ENCODE measurements at places on chromosomes 6 and 20.

DNA sequence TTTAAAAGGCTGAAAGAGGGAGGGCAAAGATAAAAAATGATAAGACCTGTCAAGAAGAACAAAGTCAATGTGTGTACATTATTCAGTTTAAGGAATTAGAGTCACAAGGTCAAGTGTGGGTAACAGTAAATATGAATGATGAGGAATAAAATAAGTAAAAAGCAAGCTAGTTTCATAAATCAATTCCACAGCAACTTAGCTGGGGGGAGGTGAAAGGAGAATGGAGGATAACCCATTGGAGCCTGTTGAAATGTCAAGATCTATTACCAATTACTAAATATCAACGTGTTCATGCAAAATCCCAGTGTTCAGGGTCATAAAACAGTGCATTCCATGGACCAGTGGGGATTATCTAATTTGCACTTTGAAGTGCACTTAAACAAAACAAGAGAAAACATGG, 242.9 kb downstream of the TBX18 start:
- DNase-seq = no peak

DNA sequence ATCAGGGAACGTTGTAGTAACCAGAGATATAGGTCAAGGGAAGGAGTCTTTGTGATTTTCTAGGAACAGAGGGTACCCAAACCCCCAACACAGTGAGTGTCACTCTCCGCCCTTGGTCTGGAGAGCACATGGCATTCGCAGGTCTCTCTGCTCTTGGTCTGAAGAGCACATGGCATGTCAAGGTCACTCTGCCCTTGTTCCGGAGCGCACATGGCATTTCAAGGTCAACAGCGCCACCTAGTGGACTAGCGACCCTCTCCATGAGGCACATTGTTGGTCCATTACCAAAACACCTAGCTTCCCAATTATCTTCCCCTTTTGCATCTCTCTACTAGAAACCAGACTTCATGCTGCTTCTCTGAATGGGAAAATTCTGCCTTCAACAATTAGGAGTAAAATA, 260.0 kb downstream of the C6orf118 start:
- peak; percentile 41 for DNase-seq

DNA sequence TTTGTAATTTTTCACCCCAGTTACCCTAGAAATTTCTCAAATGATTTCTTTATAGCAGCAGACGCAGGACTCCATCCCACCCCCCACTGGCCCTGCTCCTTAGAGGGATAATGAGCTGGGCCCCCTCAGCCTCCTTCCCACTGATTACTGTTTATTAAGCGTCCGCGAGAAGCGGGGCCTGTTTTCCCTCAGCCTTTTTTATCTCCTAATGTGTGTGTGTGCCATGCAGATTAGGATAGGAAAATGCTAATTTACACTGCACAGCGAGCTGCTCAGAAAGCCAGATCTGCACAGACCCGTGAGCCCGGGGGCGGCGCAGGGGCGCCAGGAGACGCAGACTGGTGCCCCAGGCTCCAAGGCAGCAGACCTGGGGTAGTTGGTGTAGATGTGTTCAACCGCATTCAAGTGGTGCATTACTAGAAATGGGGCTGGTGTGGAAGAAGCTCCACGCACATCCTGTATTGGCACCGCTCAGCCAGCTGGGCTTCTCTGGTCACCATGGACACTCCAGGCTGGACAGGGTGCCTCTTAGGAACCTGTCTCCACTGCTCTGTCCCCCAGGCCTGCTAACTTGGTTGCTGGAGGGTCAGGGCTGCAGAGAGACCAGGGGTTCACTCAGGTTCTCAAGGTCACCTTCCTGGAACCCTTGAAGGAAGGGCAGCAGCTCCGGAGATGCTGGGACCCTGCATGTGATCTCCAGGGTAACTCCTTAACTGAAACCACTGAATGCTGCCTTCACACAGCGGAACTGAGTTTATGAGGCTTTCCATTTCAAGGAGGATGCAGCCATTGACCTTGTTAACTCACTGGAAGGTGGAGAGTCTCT, 256.3 kb downstream of the ERMARD start:
- DNase-seq = no peak

DNA sequence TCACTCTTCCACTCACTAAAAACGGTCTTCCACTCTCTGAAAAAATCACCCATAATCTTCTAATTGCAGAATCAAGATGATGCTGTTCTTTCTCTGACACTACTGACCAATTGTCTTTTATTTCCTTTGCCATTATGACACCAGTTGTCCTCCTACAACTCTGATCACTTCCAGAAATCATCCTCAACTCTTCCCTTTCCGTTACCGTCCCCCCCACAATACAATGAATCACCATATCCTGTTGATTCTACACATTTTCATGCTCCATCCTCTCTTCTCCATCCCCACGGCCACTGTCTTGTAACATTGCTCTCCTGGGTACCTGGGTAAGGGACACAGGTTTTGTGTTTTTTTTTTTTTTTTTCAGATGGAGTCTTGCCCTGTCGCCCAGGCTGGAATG, 2.5 kb upstream of the PPP2R5D start:
- DNase-seq = no peak

DNA sequence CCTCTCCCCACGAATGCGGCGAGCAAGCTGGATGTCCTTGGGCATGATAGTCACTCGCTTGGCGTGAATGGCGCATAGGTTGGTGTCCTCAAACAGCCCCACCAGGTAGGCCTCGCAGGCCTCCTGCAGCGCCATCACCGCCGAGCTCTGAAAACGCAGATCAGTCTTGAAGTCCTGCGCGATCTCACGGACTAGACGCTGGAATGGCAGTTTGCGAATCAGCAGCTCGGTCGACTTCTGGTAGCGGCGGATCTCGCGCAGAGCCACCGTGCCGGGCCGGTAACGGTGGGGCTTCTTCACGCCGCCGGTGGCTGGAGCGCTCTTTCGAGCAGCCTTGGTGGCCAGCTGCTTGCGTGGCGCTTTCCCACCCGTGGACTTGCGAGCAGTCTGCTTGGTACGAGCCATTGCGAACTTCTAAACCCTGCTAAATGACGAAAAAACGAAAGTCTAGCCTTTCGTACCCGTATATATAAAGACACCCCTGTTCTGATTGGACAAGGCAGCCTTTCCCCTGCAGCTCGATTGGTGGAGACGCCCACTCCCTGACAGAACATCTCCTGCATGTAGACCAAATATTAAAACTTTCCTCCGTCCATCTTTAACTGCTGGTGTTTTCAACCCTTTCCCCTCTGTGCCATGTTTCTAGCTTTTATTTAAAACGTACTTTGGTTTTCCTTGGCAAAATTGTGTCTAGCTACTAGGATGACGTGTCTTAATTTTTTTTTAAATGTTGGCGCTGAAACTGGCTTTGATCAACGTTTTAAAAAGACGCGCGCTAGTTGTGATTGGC, 109.8 kb downstream of the HFE start:
- DNase-seq = peak; percentile 46

DNA sequence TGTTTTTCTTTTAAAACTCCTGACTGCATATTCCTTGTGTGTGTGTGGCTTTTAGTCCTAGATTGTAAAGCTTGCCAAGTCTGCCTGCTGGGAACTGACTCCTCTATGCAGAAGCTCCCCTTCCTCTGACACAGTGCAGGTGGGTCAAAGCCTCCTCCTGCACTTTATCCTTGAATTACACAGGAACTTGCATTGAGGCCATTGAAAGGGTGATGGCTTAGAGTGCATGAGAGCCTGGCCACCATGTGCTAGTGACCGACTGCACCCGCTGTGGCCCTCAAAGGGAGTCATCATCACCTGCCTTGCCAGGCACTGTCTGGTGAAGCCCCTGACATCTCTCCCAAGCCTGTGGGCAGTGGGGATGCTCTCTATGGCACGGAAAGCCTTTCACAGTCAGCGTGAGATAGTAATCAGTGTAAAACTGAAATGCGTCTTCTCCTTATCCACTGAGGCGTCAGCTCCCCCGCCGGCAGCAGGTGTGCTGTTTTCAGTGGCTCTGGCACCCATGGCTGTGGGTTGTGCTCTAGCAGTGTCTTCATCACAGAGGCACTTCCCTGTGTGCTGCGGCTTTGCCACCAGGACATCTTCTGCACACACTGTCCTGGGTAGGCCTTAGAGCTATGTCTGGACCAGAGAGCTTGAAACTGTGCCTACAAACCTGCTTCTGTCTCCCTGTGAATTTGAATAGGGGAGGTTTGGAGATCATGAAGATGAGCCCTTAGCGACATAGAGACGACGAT, 87.9 kb downstream of the THBS2 start:
- DNase-seq = no peak

DNA sequence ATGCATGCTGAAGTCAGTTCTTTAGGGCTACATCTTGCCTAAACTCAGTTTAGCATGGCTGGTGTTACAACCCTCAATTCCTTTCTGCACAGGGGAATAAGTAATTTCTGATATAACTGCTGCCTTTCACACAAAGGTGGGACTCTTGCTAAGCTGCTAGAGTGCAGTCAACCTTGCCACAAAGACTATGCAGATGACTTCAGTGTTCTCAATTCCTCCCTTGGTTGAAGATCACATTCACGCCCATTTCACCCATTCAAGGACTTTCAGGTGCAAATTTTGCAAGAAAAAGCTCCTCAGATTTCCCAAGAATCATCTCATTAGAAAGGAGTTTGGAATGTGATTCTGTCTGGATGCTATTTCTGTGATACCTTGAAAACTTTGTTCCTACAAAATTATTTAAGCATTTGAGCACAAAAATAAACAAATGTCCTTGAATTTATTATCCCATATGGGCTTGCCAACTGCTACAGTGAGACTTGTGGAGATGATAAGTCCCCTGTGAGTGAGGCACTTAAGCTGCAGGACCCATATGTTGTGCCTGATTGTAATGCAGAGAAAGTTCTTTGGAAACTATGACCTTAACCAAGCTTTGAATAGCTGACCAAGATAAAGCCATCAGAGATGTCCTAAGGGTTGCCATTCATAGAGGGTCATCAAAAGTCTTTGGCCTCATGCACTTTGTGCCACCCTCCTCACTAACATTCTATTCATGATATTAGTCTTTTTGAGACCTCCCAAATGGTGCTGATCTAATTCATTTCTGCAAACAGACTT, 111.8 kb downstream of the PLCB4 start:
- no peak for DNase-seq

DNA sequence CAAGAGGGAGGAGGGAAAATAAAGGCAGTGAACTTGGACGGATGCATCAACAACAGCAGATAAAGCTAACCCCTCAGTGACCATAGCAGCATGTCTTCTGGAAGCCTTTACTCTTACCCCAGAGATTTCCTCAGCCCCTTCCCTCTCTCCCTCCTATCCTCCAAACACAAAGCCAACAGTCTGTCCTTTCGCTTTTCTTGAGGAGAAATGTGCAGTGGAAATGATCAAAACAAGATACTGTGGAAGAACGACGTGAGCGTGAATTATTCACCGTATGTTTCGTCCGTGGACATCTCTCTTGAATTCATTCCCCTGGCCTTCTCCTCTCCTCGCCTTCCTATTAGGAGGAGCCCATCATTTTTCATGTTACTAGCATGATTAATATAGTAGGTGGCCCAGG, 8.5 kb downstream of the NRN1 start:
- DNase-seq = no peak

DNA sequence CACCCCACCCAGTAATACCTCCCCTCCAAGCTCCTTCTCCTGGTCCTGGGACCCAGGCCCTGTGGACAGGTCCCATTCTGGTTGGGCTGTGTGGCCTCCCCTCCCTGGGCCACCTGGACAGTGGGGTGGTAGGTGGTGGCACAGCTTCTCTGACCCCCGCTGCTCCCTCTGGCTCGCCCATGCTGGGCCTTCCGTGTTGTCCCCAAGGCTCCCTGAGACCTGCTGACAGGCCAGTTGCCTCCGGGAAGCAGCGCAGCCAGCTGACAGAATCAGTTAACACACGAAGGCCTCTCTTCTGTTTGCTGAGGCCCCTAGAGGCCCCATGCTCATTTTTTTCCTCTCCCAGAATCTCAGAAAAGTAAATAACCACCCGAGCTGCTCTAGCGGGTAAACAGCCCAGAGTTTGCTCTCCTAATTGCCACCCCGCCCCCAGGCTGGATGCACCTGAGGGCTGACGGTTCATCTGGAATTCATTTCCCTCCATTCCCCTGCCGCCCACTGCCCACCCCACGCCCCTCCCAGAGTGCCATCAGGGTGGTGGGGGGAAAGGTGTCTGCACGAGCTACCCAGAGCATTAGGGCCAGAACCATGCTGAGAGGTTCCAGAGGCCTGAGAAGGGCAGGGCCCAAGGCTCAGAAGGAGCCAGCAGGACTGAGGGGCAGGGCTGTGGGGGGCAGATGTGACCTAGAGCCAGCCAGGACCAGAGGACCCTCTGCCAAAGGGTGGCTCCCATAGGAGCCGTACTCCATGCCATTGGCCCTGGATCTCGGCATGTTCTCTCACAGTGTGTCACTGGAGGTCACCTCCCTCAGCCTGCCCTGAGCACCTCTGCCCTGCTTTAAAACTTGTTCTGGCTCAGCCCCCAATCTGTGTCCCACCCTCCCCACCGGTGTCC, 157.5 kb downstream of the GRM4 start:
- DNase-seq = no peak

- no peak for DNase-seq
Observed at GRCh38 chr20:56445130-56445529, 23.3 kb upstream of the RTF2 start.

DNA sequence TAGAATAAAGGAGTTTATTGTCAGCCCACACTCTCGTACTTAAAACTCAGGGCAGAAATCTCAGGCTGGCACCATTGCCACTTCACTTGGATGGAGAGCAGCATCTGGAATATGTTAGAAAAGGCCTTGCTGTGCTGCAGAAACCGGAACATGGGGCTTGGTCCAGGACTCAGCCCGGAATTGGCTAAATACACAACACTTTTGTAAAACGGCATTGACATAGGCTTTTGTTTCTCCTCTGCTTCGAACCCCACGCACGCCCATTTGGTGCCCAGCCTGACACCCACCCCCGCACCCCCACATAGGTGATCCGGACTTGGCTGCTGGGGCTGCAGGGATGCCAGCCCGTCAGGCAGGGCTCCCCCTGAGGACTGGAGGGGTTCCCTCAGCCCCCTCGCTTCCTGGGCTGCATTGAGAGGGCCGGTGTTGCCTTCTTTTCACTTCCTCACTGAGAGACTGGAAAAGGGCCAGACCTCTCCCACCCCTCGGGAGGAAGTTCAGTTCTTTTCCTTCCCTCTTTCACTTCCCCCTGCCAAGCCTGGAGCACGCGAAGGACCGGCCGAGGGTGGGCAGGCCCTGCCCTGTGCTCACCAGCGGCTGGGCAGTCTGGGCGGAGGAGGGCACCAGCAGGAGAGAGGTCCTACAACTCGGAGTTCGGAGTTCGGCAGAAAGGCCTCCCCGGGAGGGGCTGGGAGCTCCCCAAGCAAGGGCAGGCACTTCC, 17.9 kb upstream of the CST3 start:
- DNase-seq = peak; percentile 25

- DNase-seq = peak; percentile 73
Observed at GRCh38 chr20:23099791-23100719, 13.9 kb upstream of the CD93 start.

GRCh38 chr6:39731565-39731964, 6.4 kb upstream of the KIF6 start:
- no peak for DNase-seq

Data from trophoblast cell (in vitro differentiated cells and primary cell).